ENCODE measurements at places on chromosomes 6 and 20. TPM values are rescaled to one million over a fixed set of nuclear protein-coding genes. Genes with fewer than 3 reads are reported as not detected.

CST2 gene
- 1.6 TPM for total RNA-seq

TBX18 gene
- 22.8 TPM for total RNA-seq

MATN4 gene
- 0.07 TPM for total RNA-seq

NEDD9 gene
- total RNA-seq: 67.2 TPM

RSPO3 gene
- 81.4 TPM for total RNA-seq

Data from A549 treated with dexamethasone at 1 μM for 4 hours (cell line).